ENCODE measurements at places on chromosomes 4 and X. TPM values are rescaled to one million over a fixed set of nuclear protein-coding genes. Genes with fewer than 3 reads are reported as not detected.

DNA sequence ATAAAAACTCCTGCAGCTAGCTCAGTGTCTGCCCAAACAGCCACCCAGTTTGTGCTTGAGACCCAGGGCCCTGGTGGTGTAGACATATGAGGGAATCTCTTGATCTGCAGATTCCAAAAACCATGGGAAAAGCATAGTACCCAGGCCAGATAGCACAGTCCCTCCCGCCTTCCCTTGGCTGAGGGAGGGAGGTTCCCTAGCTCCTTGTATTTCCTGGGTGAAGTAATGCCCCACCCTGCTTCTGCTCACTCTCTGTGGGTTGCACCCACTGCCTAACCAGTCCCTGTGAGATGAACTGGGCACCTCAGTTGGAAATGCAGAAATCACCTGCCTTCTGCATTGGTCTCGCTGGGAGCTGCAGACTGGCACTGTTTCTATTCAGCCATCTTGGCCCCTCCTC lies 54.6 kb downstream of the USP26 start:
- DNase-seq = no peak

- no peak for DNase-seq
Measured at GRCh38 chr4:173943547-173943946, 339.9 kb downstream of the FBXO8 start.

DNA sequence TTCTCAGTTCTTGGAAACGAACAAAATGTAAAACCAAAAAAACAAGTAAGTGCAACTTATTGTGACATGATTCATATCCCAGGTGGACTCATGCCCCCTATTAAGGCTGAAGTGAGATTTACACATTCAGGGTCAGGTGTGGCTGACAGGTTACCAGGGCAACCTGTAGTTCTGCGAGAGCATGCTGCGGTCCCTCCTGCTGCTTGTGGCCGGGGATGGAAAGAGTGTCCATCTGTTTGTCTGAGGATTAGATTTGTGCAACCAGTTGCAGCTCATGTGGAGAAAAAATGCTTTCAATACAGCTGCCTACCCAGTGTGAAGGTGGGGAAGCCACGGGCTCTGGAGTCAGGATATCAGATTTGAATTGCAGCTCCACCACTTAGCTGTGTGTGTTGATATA lies 78.8 kb downstream of the FAM184B start:
- no peak for DNase-seq

DNA sequence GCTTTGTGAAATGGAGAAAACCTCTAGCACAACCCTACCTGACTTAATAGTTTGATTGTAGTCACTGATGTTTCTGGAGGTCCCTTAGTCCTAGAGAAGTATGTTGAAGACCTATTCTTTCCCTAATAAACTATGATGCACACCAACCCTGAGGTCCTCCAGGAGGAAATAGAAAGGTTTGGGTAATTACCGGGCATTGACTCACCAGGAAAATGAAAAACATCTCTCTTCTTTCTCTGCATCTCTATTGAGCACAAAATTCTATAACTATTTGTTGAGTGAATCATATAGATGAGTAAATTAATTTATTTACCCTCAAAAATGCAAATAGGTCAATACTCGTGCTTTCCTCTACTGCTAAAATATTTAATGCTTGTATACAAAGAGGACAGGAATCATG lies 582.4 kb upstream of the FAM241A start:
- no peak for DNase-seq

GRCh38 chr4:70772929-70773555 lies 51.3 kb downstream of the RUFY3 start:
- DNase-seq = no peak

DNA sequence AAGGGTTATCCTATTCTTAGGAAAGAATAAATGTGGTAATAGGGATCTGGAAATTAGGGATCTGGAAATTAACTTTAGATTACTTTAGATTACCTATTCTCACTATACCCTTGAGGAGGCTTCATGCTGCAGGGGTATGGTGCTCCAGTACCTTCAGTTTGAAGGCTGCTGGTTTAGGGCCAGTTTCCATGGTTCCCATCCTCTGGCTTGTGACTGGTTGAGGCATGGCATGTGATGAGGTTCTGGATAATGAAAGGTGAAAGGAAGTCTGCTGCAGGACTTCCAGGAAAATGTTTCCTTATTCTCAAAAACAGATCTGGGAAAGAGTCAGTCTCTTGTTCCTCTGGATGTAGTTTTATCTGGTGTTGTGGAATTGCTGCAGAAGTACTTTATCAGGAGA lies 25.9 kb downstream of the FRAS1 start:
- no peak for DNase-seq

DNA sequence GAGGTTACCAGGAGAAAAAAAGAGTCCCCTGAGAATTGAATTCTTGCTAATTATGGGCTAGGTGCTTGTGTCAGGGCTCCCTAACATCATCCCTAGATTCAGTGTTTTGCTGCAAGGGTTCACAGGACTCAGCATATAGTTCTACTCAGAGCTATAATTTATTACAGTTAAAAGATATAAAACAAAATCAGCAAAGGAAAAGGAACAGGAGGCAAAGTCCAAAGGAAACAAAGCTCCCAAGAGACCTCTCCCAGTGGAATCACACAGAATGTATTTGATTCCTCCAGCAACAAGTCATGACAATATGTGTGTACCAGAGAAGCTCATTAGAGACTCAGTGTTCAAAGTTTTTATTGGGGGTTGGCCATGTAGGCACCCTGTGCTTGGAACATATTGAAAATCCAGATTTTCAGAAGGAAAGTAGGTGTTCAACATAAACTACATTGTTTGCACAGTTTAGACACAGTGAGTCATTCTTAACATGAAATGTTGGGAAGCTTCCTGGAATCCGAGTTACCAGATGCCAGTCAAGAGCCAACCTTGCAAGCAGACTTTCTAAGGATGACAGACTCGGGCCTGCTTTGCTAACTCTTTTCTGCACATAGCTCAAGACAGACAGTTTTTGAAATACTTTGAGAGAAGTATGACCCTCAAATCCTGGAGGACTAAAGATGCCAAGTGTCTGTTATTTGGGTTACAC lies 311.3 kb upstream of the EMCN start:
- DNase-seq = no peak

GRCh38 chrX:25158635-25159034 lies 142.9 kb upstream of the ARX start:
- no peak for DNase-seq

DNA sequence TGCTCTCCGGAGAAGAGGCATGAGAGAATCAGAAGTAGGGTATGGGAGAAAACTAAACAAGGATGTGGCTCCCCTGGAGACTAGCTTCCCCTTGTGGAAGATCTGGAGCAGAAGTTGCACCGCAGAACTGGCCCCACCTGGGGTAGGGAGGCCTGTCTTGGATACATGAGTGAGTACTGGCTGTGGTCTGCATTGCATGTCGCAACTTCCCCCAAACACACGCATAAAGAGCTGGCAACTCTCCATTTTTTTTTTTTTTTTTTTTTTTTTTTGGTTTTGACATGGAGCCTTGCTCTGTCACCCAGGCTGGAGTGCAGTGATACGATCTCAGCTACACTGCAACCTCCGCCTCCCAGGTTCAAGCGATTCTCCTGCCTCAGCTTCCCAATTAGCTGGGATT lies 119.9 kb downstream of the EGF start:
- no peak for DNase-seq

GRCh38 chrX:152641996-152642395 lies 4.3 kb downstream of the GABRQ start:
- DNase-seq = no peak

RBMX2 gene
- 31.5 TPM for polyA plus RNA-seq

TEX13D gene
- polyA plus RNA-seq = not detected

CD40LG gene
- polyA plus RNA-seq = 0.10 TPM

VCX3B gene
- polyA plus RNA-seq = not detected

PALLD gene
- 213 TPM for polyA plus RNA-seq

XAGE1A gene
- polyA plus RNA-seq = not detected

AFF2 gene
- polyA plus RNA-seq = 5.6 TPM

MAGEB5 gene
- not detected for polyA plus RNA-seq

Measured in right renal cortex interstitium (tissue), 3 donors.